ENCODE measurements at places on chromosomes 4 and X. TPM values are rescaled to one million over a fixed set of nuclear protein-coding genes. Genes with fewer than 3 reads are reported as not detected.

UPF3B gene
- 6.3 TPM for total RNA-seq

PCYT1B gene
- total RNA-seq, result 3.1 TPM

SLC10A4 gene
- total RNA-seq, result 0.18 TPM

ATG4A gene
- total RNA-seq, result 29.7 TPM

DNA sequence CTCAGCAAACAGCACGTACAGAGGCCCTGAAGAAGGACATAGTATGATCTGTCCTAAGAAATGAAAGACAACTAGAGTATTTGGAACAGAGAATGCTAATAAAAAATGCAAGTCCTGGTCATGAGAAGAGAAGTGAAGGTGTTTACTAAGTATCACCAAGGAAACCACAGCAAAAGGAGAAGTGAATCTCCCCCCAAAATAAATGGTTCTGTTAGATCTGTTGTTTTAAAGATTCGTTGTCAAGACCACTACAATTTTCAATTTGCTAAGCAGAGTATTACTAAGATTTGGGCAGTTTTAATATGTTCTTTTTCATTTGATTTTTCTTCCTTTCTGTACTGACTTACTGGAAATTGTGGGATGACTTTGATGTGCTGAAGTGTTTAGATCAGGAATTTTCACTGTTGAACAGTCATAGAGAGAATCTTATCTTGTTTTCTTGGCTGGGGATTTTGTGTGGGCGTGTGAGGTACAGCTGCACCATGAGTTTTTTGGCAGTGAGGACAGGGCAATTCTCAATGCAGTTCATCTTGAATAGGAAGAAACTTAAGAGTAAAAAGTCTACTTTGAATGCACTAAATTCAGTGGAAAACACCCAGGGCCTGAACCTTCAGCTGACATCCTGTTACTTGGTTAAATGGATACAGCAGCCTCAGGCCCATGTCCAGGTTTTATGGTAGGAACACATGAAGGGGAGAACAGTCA lies 132.2 kb downstream of the STIM2 start:
- H3K27ac ChIP-seq, result no peak overlapping the region
- H3K4me3 ChIP-seq, result no peak overlapping the region
- no peaks in the 10 kb centered on the region for H3K27me3 ChIP-seq
- no peak for DNase-seq
- no peaks in the 10 kb centered on the region for H3K4me1 ChIP-seq

DNA sequence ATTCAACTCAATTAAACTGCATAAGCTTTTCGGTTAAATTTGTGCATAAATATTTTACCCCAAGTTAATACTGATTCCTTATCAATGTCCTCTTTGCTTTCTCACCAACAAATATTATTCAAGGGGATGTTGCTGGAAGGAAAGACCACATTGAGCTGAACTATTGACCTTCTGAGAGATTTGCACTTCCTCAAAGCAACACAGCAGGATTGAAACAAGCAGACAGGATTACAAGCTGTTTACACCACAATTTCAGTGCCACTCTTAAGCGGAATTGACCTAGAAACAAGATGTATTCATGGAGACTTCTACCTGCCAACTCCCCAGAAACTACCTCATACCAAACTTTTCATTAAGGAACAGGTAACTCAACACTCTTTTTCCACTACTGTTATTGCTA lies 96.5 kb upstream of the DUSP21 start:
- DNase-seq, result no peak
- no peak overlapping the region for H3K4me3 ChIP-seq
- no peak overlapping the region for H3K27ac ChIP-seq
- no peaks in the 10 kb centered on the region for H3K36me3 ChIP-seq
- H3K27me3 ChIP-seq, result no peaks in the 10 kb centered on the region
- H3K4me1 ChIP-seq, result no peaks in the 10 kb centered on the region
